ENCODE measurements at places on chromosomes 1 and 21.

DNA sequence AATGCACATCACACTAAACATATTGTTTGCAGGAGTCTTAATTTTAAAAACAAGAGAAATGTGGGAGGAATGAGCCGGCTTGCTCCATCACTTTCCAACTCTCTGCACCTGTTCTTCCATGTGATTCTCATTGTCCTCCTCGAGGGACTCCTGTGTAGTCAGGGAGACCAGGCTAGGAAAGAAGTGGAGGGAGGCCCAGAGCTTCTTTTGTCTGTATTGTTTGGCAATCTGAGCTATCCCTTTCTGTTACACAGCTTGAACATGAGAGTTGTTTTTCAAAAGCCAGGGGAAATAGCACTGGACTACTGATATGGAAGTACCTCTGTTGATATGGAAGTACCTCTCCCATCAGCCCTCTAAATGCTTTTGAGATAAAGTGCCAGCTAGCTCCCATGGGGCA lies 18.8 kb upstream of the LRRC8D start:
- no peak for ATAC-seq

DNA sequence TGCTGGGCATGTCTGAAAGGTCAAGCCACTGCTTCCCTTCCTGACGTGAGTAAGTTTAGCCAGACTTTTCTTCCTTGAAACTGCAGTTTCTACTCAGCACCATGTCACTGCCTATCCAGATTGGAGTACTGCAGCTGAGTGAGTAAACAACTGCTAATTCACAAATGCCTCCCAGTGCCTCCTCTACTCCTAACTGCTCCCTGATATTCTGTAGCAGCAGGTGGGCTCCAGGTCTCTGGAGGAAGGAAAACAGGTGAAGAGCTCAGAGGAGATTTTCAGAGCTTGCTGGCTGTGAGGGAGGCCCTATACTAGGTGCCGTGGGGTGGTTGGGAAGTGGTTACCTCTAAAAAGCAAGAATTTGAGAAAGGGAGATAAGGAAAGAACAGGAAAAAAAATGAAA lies 96.5 kb downstream of the KIF14 start:
- no peak for ATAC-seq

- no peak for ATAC-seq
Measured at GRCh38 chr1:116460261-116460660, 87.2 kb downstream of the ATP1A1 start.

DNA sequence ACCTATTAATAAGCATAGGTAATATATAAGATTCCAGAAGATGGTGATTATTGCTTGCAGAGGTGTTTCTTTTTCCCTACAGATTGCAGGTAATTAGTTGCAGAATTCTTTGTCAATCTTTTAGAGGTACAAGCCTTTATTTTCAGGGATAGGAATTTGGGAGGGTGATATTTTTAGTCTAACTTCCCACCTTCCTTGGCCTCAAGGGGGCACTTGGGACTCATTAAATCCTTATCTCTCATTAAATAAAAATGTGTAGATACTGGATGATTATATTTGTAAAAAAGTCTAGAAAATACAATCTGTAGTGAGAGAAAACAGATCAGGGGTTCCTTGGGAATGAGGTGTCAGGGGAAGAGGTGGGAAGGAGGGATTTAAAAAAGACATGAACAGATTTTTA lies 179.2 kb downstream of the PATJ start:
- ATAC-seq, result no peak
